Stimulated activated CD4-positive, alpha-beta T cell treated with anti-CD3 and anti-CD28 coated beads, Interleukin-4, amount 100 ng/mL, for 48 hours (primary cell): ENCODE measurements at places on chromosomes 2 and 18.

DNA sequence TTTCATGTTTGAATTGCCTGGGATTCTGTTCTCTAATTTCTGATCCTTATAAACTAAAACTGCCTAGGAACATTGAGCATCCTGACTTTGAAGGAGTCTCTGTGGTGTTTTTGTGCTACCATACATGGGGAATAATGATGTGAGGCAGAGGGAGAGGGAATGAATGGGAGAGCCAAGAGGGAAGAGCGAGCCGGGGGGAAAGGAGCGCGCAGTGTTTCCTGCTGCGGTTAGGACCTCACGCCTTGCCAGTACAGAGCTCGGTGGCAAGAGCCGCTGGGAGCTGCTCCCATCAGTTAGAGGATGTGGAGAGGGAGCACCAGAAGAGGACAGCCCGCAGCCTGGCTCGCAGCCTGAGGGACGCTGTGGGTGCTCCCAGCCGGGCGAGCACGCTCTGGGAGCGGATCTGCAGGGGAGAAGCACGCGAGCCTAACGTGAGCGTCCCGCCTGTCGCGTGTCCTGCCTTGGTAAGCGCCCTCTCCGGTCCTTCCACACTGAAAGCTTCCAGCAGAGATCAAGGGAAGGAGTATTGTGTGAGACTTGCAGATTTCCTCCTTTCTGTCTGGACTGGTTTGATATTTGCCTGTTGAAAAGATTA, 114.7 kb downstream of the FAM210A start:
- DNase-seq = no peak

DNA sequence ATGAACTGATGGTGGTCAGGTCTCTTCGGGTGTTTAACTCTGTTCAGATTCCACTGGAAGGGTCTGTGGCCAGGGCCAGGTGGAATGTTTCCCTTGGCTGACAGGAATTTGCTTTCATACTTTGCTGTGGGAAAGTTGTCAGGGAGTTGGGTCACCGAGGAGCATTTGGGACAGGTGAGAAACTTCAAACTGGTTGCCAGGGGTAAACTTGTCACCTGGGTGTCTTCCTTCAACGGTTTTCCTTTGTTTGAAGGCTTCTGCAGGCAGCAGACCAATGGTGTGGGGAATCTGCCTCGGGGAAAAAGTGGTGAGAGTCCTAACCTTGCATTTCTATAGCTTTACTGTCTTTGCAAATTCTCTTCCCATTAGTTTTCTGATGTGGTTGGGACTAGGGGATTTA, 92.2 kb downstream of the TGFA start:
- DNase-seq = no peak

GRCh38 chr2:26848336-26849055, 564 bp downstream of the DPYSL5 start:
- DNase-seq = no peak

DNA sequence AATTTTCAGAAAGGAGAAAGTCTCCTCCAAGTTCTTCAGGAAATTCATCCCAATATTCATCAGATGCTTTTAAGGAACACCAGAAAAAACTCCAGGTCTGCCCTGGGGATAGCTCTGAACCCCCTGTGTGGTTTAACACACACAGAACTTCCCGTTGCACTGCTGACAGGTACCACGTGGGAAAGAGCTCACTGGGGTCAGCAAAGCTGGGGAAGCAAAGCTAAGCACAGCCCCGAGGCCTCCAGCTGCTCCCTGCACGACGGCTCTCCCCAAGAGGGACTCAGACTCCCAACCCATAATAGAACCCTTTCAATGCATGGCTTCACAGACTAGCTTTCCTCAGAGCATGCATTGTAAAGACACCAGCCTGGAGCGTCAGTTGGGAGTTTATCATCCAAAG, 28.0 kb downstream of the ADI1 start:
- DNase-seq = no peak

DNA sequence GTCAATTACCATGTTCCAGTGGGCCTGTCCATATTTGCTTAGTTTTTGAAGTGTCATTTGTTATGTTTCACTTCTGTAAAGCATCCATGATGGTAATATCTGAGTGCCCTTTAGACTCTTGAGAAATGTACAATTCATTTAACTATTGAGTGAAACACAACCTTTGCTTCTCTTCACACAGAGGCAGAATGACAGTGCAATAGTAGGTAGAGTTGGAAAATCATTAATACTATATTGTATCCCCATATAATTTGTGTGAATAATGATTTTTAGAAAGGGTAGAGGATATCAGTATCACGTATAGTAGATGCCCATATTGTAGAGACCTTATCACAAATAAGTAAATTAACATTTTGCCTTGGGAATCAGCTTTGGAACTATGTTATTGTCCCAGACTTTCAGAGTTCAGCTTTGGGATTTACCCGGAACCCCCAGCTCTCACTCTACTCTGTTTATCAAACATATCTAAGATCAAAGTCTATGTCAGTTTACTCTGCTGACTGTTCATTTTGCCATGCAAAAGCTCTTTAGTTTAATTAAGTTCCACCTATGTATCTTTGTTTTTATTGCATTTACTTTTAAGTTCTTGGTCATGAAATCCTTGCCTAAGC, 172.7 kb upstream of the NOL4 start:
- DNase-seq = no peak
